Cerebellar nuclear complex (tissue), 1 donor: ENCODE measurements at places on chromosomes 2 and 18.

DNA sequence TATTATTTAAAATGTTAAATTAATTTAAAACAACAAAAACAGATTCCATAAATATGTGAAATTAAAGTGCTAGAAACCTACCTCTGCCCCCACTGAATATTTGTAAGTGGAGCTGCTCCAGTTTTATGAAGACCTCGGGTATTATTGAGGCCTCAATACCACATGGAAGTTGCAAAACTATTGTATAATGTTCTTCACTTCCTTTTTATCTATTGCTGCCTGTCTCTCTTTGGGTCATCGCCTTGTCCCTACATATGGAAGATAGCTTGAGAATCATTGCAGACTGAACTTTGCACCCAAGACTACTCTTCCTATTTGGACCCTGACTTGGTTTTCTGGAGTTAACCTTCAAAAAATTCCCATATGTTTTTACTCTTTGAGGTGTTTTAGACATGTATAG is 212.1 kb upstream of the NETO1 start:
- no peak for DNase-seq

- DNase-seq: no peak
These were observed 26.3 kb upstream of the CASP8 start for GRCh38 chr2:201233812-201234662.

DNA sequence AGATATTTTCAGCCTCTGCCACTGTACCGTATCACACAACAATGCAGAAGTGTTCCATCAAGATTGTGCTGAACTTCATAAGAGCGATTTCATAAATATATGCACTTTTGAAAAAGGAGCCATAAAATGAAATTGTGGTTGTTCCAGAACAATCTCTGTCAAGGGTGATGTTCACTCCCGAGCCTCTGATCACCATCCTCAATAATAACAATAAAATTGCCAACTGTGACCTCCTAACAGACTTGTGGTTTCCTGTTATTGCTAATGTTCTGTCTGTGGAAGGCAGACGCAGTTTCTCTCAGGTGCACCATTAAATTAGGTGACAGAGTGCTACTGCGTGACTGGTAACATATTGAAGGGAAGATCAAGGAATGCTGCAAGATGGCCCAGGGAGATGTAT is 383.7 kb downstream of the SOCS6 start:
- DNase-seq: no peak

DNA sequence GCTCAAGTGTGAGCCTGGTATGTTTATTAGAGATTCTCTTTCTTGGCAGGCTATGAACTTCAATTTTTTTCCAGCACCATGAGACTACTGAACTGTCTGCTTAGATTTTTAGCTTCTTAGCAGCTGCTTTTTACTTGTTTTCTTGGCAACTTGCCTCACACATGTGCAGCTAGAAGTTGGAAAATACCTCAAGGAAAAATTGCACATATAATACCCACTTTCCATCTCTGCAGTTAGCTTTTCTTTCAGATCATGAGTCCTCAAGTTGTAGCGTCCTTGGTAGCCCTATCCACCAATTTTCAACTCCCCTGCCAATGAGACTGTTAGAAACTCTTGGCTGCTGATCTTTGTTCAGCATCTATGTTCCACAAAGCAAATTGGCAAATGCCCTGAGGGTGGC is 302.1 kb downstream of the HRH4 start:
- DNase-seq: no peak

- no peak for DNase-seq
These were observed 130.4 kb downstream of the CCDC74A start for GRCh38 chr2:131657895-131658768.

DNA sequence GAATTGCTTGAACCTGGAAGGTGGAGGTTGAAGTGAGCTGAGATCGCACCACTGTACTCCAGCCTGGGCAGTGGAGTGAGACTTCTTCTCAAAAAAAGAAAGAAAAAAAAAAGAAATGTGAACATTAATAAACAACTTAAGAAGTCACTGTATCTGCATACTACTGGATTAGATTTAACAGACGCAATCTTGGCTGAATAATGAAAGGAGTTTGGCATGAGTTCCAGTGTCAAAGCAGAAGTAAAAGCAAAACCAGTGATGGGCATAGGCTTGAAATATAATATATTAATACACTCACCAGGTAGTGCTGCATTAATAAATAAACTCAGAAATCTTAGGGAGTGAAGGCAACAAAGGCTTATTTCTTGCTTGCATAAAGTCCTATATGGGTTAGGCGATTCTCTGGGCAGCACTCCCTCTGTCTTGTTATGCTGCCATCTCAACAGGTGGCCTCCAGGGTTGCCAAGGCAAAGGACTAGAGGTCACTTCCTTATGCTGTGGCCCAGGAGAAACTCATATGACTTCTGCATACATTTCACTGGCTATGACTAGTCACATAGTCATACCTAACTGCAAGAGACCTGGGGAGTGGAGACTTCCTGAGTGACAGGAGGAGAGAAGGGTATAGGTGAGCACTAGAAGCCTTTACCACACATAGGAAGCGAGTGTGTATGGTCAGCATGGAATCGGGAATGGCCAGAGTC is 296.2 kb upstream of the SPRED2 start:
- DNase-seq: no peak

DNA sequence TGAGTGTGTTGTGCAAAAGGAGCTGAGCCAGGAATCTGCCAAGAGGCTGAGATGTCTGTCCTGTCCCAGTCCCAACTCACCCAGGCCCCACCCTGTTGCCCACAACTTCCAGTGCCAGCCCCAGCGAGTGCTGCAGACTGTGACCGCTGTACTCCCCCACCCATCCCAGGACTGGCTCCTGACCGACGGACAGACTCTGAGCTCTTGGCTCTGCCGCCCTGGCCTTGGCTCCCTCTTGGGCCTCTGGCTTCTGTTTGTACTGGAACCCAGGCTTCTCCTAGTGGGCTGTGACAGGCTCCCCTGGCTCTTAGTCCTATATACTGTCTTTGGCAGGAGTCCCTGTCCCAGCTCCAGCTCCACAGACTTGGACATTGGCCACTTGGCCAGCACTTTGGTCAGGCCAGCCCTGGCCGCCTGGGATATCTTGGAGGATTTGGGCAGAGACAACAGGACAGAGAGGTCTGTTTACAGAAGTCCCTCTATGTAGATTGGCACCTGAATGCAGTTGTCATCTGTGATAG is 41.1 kb downstream of the ACOXL start:
- DNase-seq: peak; percentile 85
